ENCODE measurements at places on chromosomes 16 and 17. TPM values are rescaled to one million over a fixed set of nuclear protein-coding genes. Genes with fewer than 3 reads are reported as not detected.

- DNase-seq = no peak
Measured at GRCh38 chr17:71313866-71314265, 807.0 kb upstream of the SOX9 start.

- DNase-seq = no peak
Measured at GRCh38 chr17:77424585-77425344, 284.0 kb downstream of the SEC14L1 start.

CLEC19A gene
- not detected for total RNA-seq

DNA sequence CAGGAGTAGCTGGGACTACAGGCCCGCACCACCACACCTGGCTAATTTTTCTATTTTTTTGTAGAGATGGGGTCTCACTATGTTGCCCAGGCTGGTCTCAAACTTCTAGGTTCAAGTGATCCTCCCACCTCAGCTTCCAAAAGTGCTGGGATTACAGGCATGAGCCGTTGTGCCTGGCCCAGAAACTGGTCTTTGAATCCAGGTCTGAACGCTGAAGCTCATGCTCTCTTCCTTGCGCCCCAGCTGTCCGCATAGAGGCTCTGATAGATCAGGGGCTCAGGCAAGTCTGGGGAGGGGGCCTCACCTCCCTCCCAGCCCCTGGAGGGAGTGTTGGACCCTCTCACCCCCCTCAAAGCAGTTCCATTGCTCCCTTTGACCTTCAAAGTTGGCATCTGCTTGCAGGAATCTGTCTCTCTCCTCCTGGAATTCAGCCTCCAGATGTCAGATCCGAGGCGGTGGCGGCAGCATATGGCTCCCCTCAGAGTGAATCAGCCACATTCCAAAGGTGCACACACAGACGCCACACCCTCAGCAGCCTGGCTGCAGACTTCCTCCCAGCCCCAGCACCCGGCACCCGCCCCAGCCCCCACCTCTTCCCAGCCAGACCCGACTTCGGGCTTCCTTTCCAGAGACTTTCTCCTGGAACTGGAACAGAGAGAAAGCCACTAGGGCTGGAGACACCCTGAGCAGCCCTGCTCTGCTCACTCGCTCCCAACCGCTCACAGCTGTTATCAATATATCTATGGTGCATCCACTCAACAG, 16.9 kb upstream of the GLIS2 start:
- no peak for DNase-seq

P2RX1 gene
- total RNA-seq = not detected

IL34 gene
- total RNA-seq = 0.86 TPM

GRCh38 chr16:70467113-70467512, 12.7 kb downstream of the FCSK start:
- no peak for DNase-seq

GRCh38 chr16:4194661-4195060, 47.2 kb downstream of the SRL start:
- DNase-seq = no peak

DNA sequence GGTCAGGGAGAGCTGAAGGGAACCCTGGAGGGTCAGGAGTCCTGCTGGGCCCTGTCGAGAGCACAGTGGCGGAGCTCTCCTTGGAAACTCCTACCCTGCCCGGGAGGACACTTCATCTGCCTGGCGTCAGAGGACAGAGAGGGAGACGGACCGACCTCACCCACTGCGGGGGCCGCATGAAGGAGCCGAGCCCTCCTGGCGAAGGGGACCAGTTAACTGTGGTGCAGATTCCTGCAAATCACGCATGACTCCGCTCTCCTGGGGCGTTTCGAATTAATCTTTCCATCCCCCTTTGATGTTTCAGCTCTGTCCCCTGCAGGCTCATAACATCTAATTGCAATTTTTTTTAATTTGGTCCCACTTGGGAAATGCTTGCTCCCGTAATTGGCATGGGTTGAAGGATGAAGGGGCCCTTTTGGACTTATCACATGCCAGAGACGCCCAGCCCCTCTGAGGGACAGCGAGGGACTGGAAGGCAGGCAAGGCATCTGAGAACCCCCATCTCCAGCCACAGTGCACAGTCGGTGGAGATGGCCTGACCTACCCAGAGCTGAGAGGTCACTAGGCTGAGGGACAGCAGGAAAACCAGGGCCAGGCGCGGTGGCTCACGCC, 26.5 kb downstream of the RPH3AL start:
- no peak for DNase-seq

DNA sequence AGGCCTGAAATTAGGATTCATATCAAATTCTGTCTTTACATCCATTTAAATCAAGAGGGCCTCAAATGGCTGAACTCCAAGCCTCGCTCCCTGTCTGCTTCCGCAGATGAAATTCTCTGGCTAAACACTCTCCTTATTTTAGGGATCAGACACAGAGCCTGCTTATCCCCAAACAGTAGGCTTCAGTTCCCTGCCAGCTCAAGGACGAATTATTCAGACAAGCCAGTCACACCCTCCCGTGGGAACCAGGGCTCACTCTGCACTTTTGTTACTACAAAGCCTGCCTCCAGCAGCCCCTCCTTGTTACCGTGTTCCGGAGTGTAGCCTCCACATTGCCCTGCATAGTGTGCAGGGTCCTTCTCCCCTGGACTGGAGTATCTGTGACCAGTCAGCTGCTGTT, 46.6 kb upstream of the LCMT1 start:
- DNase-seq = no peak

- DNase-seq = no peak
Measured at GRCh38 chr17:32719689-32720088, 157.2 kb downstream of the MYO1D start.

GRCh38 chr16:78843978-78844377, 744.5 kb downstream of the WWOX start:
- no peak for DNase-seq

- no peak for DNase-seq
Measured at GRCh38 chr17:45409659-45410076, 23.0 kb downstream of the ARHGAP27 start.

DNA sequence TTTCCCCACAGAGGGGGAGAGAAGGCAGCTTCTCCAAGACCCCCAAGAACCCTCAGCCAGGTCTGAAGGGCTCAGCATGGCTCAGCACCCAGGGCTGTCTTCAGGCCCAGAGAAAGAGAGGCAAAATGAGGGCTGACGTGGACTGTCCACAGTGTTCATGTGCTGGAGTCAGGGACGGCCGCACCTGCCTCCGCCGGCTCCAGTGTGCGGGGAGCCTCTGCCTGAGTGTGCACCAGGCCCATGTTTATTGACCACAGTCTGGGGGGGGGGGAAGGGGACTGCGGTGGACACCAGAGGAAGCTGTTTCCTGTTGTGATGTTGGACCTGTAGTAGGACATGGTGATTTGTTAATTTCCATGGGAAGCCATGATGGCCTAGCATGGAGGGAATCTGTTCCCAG, 6.9 kb downstream of the MRM1 start:
- DNase-seq = no peak

- no peak for DNase-seq
Measured at GRCh38 chr16:88613911-88614817, 24.2 kb upstream of the IL17C start.

GRCh38 chr16:54847207-54847606, 83.5 kb upstream of the IRX5 start:
- DNase-seq = no peak

Measured in epithelial cell of proximal tubule (primary cell).